NCI-H2171 treated with DMSO at 0.1 percent for 48 hours (cell line): ENCODE measurements at places on chromosomes 4 and X.

GRCh38 chr4:992297-993110 is 700 bp downstream of the SLC26A1 start:
- DNase-seq, result no peak

- DNase-seq, result no peak
These were observed 30.9 kb downstream of the YTHDC1 start for GRCh38 chr4:68319040-68319439.

GRCh38 chr4:26289401-26289800 is 31.4 kb upstream of the RBPJ start:
- no peak for DNase-seq

DNA sequence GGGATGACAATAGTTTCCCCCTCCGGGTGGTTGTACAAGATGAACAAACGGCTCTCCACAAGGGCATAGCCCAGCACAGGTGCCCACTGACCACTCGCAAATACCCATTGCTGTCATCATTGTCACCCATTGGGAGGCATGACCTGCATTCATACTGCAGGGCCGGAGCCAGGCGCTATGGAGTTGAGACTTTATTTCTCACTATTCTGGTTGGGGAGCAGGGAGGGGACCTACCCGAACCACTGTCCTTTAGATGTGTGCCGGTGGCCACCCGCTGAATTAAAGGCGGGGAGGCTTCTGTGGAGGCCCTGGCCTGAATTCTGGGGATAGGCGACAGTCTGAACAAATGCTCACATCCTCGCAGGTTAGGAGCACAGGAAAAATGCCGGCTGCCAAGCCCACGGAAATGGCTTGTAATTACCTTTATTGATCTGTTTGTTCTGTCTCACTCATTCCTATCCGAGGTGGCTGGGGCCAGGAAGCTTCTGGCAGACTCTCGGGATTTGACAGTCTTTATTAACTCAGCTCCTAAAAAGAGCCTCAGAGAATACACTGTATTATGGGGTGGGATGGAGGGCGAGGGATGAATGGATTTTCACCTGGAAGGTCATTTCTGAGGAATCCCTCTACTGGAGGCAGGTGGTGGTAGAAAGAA is 125.1 kb upstream of the PSAPL1 start:
- DNase-seq, result no peak

DNA sequence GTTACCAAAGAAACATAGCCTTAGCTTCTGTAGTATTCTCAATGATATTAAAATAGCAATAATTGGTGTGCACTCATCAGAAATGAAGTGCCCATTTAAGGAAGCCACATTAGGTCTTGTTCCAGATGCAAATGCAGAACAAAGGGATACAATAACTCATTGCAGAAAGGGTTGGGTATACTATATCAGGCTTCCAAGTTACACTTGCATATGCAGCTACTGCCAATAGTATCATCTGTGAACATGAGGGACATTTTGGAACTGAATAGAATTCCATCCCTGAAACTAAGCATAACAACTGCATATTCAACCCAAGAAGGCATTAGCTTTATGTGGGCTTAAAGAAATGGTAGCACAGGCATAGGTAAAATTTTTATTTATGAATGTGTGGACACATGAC is 167.8 kb downstream of the ANTXR2 start:
- no peak for DNase-seq

DNA sequence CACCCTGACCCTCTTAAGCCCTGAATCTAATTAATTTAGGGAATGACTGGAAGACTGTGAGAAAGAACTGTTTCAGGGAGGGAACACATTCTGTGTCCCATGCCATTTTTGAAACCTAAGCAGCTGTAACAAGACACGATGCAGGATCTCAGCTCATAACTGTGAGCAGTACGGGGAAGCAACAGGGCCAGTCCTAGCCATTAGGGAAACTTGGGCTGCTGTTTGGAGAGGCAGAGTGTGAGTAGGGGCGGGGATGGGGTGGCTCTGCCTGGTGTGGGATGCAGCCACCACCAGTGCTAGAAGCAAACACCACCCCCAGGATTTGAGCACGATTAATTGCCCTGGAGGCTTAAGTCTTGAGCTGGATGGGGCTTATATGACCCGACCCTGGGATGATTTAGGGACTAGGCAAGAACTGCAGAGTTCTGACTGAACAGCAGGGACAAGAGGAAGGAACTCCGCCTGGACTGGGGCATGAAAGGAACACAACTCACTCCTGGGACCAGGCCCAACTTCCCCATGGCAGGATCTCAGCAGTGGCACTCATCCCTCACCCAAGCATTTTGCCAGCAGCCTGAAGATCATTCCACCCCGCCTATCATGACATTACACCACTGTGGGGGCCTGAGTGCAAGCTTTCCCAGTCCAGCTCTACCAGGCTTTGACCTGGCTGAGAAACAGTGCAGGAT is 43.1 kb downstream of the ATRX start:
- no peak for DNase-seq

DNA sequence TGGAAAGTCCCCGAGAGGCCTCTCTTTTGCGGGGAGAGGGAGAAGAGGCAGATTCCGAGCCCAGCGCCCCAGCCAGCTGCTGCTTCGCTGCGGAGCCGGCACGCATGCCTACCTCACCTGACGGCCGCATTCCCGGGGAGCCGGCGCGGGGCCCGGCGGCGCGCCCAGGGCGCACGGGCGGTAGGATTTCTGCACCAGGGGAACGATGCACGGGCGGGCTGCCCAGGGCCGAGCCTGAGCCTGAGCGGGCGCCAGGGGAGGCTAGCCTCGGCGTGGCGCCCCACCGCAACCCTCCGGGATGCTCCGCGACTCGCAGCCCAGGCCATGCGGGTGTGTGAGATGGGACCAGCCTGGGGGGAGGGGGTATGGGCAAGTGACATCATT is 81.3 kb upstream of the SCML1 start:
- no peak for DNase-seq

DNA sequence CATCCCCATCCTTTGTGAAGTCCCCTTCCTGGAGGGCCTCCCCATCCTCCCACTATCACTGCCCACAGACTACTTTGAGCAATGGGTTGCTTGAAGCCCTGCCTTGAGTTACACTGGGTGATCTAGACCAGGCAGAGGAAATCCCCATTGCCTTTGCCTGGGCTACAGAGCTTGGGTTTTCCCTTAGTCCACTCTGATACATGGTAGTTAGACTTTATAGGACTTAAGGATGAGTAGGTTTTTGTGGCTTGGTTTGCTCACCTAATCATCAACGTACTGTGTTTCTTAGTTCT is 56.6 kb downstream of the TMEM131L start:
- no peak for DNase-seq

- no peak for DNase-seq
These were observed 58.4 kb upstream of the XAGE1A start for GRCh38 chrX:52437212-52437611.

DNA sequence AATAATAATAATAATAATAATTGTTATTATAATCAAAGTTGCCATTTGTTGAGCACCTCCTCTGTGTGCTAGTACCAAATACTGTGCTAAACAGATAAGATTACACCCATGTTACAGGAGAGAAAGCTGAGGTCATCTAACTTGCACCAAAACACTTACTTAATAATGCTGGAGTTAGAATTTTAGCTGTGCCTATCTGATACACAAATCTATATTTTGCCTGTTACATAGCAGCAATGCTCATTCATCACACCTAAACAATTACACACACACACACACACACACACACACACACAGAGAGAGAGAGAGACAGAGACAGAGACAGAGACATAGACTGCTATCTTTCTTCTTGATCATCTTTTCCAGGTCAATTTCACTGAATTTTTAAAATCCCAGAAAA is 170.9 kb upstream of the KLF3 start:
- no peak for DNase-seq
